ENCODE measurements at places on chromosomes 5 and 9.

DNA sequence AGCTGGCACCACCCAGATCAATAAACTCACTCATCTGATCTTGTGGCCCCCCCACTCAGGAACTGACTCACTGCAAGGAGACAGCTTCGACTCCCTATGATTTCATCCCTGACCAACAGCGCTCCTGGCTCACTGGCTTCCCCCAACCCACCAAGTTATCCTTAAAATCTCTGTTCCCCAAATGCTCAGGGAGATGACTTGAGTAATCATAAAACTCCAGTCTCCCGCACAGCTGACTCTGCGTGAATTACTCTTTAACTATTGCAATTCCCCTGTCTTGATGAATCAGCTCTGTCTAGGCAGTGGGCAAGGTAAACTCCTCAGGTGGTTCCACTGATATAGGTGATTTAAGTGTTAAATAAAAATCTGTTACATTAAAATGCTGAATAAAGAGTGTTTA lies 1.9 kb upstream of the TRIM32 start:
- no peak for DNase-seq

DNA sequence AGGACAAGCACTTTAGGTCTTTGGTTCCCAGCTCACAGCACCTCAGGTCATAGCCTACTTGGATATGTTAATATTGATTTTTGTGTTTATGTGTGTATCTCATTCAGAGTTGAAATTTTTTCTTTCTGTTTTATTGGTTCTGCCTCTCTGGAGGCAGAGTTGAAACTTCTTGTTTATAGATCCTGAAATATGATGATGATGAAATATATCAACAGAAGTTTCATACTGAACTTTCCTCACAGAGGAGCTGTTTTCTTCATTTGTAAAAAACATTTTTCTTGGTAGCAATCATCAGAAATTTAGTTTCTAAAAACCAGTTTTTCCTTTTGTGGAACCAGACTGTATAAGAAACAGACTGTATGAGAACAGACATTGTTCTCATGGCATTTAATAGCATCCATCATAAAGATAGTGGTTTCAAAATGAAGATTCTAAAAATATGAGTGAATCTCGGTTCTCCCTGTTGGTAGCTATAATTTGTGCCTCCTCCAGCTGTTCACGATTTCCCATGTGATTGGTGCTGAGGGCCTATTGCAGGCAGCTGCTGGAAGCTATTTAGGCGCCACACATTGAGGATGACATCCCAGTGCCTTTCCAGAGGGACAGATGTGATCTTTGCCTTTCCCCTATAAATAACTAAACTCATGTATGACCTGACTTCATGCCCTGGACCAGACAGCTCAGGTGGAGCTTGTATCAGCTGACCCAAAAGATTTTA lies 39.5 kb upstream of the CFAP157 start:
- DNase-seq, result no peak

DNA sequence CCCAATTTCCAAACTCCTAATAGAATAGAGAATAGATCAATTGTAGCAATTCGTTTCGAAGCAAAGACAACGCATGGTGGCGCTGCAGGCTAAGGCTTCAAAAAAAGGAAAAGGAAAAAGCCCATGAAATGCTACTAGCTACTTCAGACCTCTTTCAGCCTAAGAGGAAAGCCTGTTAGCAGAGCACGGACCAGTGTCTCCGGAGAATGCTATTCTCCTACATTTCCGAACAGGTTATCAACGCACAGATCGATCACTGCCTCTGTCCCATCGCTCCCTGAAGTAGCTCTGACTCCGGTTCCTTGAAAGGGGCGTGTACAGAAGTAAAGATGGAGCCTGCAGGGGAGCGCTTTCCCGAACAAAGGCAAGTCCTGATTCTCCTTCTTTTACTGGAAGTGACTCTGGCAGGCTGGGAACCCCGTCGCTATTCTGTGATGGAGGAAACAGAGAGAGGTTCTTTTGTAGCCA lies at the start of gene PCDHB15:
Gene PCDHB15 (plus strand): TSS at position 146 of the 468 bp plus-strand sequence. CDS start 184 bp downstream, at position 330.
- no peak for DNase-seq

- no peak for DNase-seq
Observed at GRCh38 chr9:89525446-89526374, 27.8 kb upstream of the SEMA4D start.

- no peak for DNase-seq
Observed at GRCh38 chr9:23752859-23753258, 73.2 kb downstream of the ELAVL2 start.

GRCh38 chr9:121509180-121509579 lies 9.5 kb upstream of the GGTA1 start:
- DNase-seq, result no peak

DNA sequence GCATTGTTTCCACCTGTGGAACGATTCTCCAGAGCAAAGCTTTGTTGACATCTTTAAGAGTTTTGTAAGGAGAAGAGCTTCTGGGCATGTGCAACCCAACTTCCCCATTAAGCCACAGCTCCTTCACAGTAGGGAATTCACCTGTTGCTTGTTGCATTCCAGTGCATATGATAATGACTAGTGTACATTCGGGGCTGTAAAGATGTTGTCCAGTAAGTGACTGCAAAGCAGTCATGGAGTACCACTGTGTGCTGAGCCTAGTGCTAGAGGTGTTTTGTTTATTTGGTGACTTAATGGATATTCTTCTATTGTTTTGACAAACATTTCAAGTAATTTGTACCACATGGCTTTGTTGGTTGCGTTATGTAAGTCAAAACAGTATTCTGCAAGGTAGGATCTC lies 12.8 kb downstream of the UGCG start:
- no peak for DNase-seq

- DNase-seq, result no peak
Observed at GRCh38 chr9:124688238-124688904, 82.7 kb downstream of the NR6A1 start.

GRCh38 chr9:72271613-72272478 lies 93.2 kb downstream of the ZFAND5 start:
- DNase-seq, result no peak

DNA sequence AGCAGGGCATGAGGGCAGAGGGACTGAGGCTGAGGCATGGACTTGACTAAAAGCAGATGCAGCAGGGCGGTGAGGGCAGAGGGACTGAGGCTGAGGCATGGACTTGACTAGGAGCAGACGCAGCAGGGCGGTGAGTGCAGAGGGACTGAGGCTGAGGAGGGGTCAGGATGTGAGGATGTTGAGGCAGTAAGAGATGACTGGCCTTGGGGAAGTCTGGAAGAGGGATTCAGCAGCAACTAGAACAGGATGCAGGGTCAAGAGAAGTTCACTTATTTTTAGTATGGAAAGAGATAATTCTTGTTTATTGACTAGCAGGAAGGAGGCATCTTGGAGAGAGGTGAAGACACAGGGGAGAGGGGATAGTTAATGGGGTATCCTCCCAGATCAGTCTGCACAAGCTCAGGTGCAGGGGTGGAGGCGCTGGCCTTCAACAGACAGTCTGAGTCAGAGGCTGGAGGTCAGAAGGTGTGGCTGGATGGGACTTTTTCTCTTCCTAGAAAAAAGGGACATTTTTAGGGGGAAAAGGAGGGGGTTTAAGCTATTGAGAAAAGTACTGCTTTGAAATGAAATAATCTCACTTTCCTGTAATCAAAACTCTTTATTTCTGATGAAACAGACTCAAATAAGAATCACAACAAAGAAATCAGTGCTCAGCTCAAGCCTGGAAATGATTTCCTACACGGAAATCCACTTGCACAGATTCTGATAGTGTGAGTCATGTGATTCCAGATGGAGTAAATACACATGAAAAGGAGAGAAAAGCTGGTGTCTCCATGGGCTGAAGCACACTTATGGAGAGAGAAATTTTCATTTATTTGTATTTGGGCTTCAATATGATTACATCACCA lies 130.9 kb downstream of the PALM2AKAP2 start:
- no peak for DNase-seq
